ENCODE measurements at places on chromosomes 7 and 10.

- no peak for DNase-seq
Observed at GRCh38 chr7:157907091-157907490, 570.3 kb downstream of the DNAJB6 start.

GRCh38 chr10:49595713-49596492, 14.2 kb upstream of the SLC18A3 start:
- DNase-seq: no peak

DNA sequence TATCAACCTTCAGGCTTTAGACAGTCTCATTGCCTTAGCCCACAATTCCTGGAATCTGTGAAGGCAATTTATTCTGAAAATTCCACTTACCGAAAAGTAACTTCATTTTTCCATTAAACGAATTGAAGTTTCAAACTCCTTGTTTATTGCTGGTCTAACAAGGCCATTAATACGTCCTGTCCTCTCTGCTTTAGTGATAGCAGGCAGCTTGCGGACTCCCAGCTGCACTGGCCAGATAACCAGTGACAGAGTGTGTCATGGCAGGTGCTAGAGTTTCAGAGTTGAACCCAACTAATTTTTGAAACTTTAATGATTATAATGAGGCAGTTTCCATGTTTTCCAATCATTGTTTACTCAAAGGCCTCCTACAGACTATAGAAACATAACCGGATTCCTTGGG, 31.1 kb downstream of the LOXL4 start:
- DNase-seq: no peak

DNA sequence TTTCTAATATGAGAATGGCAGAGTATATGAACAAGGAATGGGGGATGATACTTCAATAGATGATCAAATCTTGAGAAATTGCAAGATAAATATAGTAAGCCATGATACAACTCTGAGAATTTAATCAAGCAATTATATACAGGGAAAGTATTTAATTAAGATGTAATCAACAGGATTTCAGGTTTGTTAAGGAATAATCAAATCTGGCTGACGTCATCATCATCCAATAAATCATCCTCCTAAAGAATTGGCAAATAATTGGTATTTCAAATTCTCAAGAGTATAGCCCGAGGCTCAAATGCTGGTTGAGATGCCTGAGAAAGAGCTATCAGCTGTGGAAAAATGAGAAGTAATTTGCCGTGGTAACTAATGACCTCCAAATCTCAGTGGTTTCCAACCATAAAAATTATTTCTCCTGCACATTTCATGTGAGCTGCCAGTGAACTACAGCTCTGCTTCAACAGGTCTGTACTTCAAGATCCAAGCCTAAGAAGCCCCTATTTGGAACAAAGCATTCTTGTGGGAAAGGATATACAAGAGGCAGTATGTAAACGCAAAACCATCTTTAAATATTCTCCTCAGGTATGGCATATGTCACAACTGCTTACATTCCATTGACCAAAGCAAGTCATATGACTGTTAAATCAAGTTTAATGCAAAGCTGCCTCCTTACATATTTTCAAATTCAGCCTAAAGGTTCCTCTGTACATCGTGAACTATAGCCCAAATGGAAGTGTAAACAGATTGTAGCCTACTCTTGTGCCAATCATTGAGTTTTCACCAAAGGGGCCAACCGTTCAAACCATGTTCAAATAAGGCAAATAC, 503.0 kb downstream of the KIF20B start:
- no peak for DNase-seq

DNA sequence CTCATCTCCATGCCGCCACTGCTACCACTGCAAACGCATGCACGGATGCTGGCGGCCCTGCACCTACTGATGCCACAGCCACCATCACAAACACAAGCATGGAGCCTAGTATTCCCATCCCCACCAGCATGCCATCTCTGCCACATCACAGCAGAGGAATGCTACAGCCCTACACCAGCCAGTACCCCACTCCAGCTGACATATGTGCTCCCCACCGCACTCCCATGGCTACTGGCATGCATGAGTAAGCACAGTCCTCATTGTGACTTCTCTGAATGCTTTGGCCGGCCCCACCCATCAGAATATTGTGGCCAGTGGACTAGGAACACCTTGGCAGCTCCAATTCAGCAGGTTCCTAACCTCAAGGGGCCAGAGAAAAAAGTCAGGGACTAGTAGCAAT, 705.5 kb downstream of the POM121L12 start:
- no peak for DNase-seq

DNA sequence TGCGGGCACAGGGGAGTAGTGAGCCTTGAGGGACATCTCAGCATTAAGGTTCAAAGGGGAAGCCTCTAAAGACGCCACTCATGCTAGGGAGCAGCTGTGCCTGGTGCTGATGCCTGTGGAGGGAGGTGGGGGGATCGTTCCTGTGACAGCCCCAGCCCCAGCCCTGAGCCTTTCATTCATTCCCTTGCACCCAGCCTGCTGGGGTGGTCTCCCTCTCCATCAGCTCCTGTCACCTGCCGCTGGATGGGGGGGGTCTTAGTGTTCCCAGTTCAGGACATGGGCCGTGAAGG, 11.6 kb downstream of the ZNF316 start:
- DNase-seq: no peak

DNA sequence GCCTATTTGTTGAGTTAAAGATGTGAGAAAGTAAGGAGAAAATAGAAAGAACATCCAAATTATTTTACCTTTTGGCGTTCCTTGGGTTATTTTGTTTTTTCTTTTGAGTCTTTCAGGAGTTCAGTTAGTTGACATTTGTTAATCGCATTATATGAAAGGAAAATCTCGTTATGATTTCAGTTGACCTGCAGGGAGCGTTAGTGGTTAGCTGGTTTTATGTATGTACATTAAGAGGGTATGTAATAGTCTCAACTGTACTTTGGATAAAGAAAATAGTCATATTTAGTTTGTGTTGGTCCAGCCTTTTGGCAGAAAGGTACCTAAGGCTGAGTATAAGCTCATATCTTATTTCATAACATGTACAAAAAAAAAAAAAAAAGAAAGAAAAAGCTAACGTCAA, 4.0 kb downstream of the BMPER start:
- DNase-seq: no peak

GRCh38 chr10:118028619-118029018, 18.1 kb downstream of the RAB11FIP2 start:
- no peak for DNase-seq

DNA sequence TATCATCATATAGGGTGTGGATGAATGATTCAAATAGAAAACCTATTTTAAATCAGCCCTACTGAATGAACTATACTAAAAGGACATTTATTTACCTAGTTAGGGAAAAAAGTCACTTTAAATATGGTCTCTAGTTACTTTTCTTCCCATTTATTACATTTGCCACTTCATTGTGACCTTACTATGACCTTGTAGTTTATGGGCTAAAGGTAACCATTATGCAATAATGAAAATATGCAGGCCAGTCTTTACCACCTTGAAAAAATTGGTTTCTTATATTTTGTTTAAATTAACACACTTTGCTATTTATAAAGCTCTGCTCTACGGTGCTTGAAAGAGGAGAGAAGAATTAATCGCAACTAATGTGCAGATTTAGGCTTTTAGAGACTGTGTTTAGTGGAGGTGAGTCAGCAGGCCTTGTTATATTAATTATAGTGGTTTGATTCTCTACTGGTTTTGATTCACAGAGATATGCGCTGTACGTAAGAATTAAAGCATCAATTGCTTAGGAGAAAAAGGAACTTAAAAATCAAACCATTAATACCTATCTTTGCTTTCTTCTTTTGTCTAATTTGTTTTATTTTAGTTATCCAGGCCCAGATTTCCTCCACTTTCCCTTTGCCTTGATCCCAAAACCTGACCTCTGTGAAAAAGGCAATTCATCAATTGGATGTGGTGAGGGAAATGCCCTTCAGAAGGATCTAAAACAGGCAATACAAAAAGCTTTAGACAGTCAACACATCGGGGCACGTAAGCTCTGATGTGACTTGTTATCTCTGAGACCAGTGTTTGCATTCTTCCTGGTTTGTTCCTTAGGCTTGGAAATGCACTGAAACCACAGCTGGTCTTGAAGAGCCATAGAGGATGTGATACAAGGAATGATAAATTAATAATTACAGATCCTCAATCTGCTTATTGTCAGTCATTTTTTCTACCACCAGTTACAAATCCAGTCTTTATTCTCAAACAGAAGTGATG, 141.2 kb upstream of the HDAC9 start:
- no peak for DNase-seq

DNA sequence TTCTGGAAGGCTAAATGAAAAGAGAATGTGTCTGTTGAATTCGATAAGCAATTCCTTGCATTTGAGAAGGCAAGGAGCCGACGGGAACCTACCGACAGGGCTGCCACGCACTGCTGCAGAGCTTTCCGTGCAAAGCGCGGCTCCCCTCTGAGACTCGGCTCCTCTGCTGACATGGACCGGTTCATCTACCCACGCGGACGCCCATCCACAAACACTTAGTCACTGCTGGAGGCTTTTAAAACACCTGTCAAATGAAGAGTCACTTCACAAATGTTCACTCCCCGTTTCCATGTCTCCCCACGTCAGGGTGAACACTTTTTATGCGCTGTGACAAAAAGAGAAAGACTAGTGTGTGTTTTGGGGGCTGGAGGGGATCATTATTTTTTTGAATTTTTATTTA, 32.0 kb downstream of the AMZ1 start:
- DNase-seq: peak; percentile 32

GRCh38 chr10:67110286-67110685, 184.4 kb downstream of the LRRTM3 start:
- no peak for DNase-seq

DNA sequence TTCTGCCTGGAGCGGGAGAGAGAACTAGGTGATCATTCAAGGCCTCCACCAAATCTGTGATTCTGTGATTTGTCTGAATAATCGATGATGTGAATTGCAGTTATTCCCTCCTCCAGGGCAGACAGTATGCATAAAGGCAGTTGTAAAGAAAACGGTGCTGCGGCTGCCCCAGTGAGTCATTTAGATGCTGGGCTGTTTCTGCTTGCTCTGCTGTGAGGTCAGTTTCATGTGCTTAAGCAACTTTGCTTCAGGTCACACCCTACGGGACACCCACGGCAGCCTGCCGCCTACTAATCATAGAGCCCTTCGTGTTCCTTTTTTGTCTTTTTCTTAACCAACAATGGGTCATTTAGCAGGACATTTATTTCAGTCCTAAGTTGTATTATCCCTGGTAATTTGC, 158.1 kb upstream of the PITRM1 start:
- DNase-seq: no peak

DNA sequence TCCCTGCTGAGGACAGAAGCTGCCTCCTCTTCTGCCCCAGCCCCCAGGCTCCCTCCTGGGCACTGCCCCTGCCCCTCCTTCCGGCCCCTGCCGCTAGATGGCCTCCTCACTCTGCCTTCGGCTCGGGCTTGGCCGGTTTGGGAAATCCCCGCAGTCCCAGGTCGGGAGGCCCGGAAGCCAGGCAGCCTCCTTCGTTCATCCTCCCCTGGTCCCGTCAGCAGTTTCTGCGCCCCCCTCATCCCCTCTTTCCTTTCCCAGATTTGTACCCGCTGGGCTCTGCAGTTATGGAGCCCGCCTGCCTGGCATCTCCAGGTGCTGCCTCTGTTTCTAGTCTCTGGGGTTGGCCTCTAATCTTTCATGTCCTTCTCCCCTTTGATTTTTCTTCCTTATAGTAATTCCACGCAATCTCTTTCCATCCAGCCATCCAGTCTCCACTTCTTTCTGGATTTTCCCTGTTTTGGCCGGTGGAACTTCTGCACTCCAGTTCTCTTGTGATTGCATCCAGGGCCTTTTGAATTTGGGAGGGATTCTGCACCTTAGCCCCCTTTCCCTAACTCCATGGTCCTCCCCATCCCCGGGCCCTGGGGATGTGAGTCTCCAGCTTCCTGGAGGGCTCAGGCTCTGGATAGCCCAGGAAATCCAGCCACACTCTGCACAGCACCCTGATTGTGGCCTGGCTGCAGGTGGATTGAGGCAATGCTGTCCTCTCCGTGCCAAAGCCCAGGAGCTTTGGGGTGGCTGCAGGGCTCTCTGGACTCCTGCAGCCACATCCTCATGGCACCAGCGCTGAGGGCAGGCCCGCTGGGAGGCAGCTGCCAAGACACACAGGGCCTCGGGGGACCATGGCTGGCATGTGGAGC, 3.3 kb upstream of the SHH start:
- peak; percentile 70 for DNase-seq

DNA sequence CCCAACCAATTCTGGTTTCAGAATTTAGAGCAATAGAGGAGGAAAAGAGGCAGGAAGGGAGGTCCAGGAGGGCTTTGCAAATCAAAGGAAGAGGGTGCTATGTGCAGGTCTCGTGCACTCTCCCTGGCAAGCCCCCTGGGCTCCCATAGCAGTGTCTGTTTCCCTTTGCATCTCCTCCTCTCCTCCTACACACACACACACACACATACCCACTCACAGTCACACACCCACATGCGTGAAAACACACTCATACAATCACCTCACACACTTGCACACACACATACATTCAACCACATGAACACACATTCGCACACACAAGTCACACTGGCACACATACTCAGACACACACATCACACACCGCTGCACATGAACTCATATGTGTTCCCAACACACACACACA, 105.3 kb downstream of the OAT start:
- DNase-seq: no peak

- DNase-seq: no peak
Observed at GRCh38 chr7:34190299-34190698, 285.0 kb downstream of the BMPER start.

GRCh38 chr10:52491246-52491995, 177.3 kb downstream of the DKK1 start:
- no peak for DNase-seq

- DNase-seq: no peak
Observed at GRCh38 chr10:3056280-3057037, 10.9 kb upstream of the PFKP start.

GRCh38 chr10:5078547-5079180, 15.6 kb upstream of the AKR1C3 start:
- no peak for DNase-seq

DNA sequence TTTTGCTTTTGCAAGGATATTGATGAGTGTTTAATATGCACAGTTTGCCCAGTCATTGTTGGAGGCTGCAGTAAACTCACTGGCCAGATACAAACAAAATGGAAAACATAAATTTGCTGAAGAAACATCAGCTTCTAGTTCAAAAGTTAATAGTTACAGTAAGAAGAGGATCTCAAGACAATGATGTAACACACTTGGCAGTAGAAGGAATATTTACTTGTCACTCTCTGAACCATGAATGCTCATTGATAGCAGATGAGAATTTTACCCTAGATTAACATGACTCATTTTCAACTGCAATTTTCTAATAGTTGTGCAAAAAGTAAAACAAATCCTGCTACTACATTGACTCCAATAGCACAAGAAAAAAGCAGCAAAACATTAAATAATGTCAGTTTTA, 47.7 kb downstream of the VWC2 start:
- no peak for DNase-seq

DNA sequence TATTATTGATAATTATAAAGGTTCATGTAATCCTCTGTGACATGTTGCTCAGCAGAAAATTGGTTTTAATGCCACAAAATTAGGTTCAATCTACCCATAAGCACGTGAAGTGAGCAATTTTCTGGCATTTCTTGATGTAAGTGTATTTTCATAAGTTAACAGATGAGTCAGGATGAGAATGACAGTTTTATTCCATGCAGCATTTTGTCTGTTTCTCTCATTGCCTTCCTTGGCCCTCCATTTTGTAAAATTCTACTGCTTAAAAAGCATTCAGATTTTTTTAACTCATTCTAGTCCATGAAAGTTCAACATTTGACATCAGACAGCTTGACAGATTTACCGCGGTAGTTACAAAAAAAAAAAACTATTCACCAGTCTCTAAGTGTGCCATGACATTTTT, 4.0 kb upstream of the GFRA1 start:
- no peak for DNase-seq

- DNase-seq: no peak
Observed at GRCh38 chr10:34049469-34049868, 715.0 kb upstream of the NRP1 start.

- DNase-seq: no peak
Observed at GRCh38 chr7:29457141-29457561, 106.5 kb upstream of the PRR15 start.

All from stimulated activated CD4-positive, alpha-beta T cell treated with anti-CD3 and anti-CD28 coated beads, Interleukin-1b, Interleukin-23, amount 100 ng/mL, for 48 hours (primary cell).